Right hindlimb (tissue), 1 donor: ENCODE measurements at places on chromosomes 1 and 21.

DNA sequence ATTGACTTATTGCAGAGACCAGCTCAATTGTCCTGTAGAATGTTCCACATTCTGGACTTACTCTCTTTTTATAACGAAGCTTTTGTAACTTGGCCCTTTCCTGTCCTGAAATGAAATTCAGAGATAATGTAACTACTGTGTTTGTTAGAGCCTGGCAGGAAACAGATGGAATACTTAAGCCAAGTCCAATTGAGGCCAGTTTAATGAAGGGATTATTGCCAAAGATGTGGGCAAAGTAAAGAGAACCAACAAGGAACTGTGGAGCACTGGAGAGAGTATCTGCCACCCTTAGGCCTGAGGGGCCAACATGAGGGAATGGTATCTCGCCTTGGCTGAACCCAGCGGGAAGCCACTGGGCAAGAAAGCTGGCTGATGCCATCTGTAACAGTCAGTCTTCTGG lies 32.9 kb downstream of the MFSD2A start:
- no peak for DNase-seq

DNA sequence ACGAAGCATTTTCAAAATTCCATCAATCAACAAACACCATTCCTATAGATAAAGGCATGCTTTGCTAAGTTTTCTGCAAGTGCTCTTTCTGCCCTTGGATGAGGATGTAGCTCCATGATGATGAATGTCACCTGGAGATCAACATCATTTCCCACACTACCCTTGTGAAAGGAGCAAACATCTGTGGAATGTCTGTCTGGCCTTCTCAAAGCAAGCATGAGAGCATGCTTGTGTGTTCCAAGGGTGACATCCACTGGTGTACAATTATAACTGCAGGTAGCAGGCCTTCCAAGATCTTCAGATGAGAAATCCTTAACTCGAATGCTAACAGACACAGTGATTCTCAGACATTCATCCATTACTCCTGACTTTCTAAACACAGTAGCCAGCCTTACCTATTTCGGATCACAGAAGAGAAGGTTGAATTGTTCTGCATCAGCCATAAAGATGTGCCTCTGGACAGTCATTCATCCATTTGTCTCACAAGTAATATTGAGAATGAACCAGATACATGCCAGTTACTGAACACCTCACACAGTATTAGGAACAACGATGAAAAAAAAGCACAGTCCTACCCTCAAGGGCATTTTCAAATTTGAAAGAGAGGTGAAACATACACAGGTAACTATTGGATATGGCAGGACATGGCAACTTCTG lies 162.4 kb downstream of the TPR start:
- DNase-seq, result peak; percentile 60

DNA sequence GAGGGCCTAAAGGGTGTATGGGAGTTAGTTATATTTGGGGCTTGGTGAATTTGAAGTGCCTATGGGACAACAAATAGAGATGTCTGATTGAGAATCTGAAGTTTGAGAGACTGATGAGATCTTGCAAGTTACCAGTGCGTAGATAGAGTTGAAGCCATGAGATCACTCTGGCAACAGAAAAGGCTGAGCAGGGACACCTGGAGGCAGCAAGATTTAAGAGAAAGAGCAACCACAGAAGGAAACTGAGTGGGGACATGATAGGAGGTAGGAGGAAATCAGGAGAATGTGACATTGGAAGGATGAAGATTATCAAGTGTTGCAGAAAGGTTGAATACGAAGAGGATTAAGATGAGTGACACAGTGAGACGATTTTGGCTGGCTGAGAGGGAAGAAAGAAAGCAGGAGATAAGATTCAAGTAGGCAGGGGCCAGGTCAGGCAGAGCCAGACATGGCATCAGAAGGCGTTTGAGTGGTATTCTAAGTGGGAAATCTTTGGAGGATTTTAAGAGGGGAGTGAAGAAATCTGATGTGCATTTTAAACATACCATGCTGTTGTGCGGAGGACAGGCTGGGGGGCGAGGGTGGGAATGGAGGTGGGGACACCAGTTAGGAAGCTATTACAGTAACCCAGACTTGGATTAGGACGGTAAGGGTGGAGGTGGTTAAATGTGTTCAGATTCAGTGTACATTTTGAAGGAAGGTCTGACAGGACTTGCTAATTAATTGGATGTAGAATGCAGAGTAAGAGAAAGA lies 3.0 kb upstream of the MPL start:
- DNase-seq, result no peak

GRCh38 chr1:1906185-1907097 lies 8.6 kb upstream of the CALML6 start:
- DNase-seq, result peak; percentile 85

DNA sequence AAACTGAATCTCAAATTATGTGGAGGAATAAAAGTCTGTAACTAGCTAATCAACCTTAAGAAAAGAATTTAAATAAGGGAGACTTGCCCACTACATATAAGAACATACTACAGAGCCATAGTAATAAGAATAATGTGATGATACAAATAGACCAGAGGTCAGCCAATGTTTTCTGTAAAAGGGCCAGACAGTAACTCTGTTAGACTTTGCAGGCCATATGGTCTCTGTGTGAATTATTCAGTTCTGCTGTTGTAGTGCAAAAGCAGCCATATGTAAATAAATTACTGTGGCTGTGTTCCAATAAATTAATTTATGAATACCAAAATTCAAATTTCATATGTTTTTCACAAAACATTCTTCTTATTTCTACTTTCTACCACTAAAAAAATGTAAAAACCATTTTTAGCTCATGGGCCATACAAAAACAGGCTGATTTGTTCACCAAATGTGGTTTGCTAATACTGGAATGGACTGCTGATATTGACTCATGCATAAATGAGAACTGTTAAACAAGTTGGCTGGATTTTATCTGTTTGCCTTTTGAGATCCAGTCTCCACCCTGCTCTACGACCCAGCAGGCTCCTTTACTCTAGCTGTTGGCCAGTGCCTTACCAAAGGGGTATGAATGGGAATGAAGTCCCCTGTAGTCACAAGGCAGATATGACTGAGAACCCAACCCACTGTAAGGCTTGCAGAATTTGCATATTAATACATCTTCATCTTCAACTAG lies 98.2 kb upstream of the ZNHIT6 start:
- no peak for DNase-seq

GRCh38 chr1:185880779-185881333 lies 146.7 kb downstream of the HMCN1 start:
- no peak for DNase-seq

DNA sequence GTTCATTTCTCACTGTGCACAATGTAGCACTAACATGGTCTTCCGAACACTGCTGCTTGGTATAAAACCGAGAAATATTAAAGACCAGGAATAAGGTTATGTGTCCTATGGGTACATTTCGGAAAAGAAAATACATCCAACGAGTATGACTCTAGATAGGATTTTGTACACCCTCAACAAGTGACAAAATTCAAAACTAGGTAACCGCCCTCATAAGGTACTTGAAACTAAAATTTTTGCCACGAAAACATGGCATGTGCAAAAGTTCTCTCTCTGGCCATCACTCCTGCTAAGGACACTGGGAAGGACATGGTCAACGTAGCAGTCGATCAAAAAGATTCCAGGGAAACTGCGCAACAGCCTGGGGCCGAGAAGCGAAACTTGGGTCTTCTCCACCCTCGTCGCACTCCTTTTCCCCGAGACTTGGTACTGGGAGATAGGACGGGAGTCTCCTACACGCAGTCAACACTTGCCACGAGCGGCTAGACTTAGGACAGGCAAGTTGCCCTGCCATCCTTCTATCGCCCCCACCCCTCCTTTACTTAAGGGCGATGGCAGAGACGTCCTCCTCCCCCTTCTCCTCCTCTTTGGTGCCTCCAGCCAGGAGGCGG lies 338 bp upstream of the TOR1AIP1 start:
- no peak for DNase-seq

DNA sequence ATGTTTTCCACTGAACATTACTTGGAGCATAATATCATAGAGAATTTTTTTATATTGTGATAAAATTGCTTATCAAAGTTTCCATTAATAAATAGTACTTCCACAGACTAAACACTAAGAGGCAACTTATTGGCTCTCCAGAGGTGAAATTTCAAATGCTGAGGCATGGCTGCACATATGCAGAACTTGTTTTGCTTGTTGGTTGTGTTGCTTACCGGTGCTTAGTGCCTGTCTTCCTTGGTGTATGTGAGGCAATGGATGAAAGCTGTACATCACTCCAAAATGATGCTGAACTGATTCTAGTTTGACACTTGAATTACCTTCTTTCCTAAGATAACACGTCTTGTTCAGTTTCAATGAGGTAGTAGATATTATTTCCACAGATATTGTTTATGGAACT lies 29.8 kb upstream of the GPR52 start:
- no peak for DNase-seq

DNA sequence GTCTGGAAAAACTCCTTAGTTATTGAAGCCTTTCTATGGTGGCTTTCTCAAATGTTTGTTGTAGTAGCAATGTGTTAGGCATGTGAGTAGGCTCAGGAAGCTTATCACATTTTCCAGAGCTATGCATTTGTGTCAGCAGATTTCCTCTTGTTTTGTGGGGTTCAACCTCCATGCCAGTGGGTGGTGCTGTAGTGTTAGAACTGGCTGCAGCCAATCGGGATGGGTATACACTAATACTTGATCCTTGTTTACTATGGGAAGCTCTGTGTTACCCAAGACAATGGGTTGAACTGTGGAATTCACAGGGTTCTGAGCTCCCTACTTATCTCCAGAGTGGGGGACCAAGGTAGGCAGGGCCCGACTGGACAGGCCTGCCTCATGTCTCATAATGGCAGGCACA lies 348.5 kb upstream of the ADAMTS5 start:
- DNase-seq, result no peak

- DNase-seq, result no peak
Measured at GRCh38 chr1:212674872-212675271, 24.8 kb downstream of the BATF3 start.

- DNase-seq, result no peak
Measured at GRCh38 chr21:37557261-37557950, 190.8 kb downstream of the DYRK1A start.

DNA sequence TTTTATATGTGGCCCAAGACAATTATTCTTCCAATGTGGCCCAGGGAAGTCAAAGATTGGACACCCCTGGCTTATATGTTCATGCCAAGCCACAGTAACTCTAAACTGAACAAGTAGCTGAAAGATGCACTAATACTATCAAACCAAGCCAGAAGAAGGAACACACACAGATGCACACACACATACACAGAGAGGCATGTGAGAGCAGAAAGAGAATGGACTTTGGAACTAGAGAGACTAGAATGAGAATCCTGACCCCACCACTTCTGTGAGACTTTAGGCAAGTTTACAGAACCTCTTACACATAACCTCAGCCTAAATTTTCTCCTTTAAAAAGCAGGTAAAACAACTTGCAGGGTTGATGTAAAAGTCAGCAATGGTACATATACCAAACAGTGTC lies 11.2 kb upstream of the TMEM81 start:
- DNase-seq, result no peak

DNA sequence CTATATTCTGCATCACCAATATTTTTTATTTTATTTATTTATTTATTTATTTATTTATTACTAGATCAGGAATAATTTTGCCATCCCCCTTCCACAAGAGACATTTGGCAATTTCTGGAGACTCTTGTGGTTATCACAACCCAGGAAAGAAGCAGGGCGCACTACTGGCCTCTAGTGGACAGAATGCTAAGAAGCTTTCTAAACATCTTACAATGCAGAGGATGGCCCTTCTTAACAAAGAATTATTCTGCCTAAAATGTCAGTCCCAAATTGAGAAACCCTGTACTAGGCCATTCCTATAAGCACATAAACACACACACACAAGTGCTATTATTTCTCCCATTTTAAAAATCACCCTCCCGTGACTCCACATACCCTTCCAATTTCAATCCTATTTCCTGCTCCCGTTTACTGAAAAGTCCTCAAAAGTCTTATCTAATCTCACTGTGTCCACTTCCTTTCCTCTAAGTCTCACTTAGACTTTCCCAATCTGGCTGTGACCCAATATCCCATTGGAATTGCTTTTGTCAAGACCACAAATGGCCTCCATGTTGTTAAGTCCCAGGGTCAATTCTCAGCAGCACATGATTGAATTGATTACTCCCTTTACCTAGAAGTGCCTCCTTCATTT lies 43.7 kb upstream of the RNF11 start:
- DNase-seq, result peak; percentile 44

- no peak for DNase-seq
Measured at GRCh38 chr1:19443326-19443725, 42.0 kb downstream of the CAPZB start.

DNA sequence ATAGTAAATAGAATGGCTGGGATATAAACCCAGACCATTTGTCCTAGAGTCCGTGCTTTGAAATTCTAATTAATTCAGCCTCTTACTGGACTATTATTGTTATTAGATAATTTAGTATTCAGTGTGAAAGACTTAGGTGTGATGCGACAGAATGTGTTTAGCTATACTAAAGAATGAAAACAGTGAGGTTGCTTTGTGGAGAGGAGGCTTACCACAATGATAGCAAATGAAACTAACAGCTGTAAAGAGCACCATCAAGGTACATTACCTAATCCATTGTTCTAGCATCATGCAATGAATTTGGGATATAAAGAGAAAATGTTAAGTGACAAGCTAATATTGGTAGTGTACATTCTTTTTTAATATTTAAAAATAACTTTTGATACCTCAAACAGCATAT lies 911.1 kb downstream of the KCNT2 start:
- no peak for DNase-seq

DNA sequence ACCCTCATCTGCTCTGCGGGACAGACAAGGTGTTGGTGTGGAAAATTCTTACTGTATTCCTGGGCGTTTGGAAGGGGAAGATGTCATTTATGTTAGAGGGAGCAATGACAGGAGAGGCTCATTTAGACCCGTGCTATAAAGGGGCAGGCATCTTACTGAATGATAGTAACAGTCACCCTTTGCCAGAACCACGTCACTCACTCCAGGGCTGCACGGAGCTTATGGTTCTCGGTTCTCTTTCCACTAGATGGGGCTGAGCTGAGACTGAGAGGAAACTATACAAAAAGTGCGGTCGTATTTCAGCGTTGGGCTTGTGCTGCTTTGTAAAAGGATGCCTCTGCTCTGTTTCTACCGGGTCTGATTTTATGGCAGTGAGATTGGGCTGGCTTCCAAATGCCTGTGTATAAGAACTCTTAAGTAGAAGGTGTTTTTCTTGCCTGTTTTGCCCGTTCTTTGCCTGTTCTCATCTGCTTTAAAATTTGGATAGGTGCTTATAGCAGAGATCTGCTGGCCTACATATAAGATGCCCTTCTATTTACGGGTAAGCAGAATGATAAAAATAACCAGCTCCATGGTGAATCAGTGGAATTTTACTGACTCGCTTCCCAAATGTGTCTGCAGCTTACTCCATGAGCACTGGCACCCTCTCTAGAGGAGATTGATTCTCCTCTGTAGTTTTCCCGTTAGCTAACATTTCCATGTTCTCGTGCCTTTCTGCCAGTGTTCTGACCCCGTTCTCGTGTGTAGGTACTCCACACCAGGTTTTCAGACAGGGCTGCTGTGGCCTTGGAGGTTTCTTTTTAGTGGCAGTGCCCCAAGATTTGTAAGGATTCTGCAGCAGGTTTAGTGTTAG lies 55.9 kb downstream of the MRPS6 start:
- peak; percentile 85 for DNase-seq

GRCh38 chr1:156002188-156002911 lies 18.4 kb downstream of the SSR2 start:
- no peak for DNase-seq
